ENCODE measurements at places on chromosomes 6 and 20.
A peak's percentile ranks its signal among the peaks of the same experiment; 100 is the strongest.

GRCh38 chr20:60035486-60035885 lies 77.3 kb downstream of the CDH26 start:
- DNase-seq = no peak

- DNase-seq = no peak
Measured at GRCh38 chr6:40807484-40807883, 220.3 kb upstream of the LRFN2 start.

GRCh38 chr6:34100788-34101187 lies 45.1 kb downstream of the GRM4 start:
- DNase-seq = no peak

GRCh38 chr6:56065408-56065807 lies 182.0 kb downstream of the COL21A1 start:
- DNase-seq = no peak

DNA sequence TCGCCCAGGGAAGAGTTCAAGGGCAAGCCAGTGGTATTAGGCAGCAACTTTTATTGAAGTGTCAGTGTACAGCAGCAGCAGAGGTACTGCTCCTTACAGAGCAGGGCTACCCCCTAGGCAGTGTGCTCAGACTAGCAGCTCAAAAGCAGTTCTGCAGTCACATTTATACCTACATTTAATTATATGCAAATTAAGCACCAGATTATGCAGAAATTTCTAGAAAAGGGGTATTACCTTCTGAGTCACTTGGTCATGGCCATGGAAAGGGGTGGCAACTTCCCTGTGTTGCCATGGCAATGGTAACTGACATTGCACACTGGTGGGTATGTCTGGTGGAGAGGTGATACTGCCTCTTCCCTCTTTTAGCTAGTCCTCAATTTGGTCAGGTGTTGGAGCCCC lies 2.1 kb upstream of the ZKSCAN4 start:
- DNase-seq = peak; percentile 4

GRCh38 chr20:2052741-2053140 lies 48.9 kb upstream of the STK35 start:
- DNase-seq = no peak

GRCh38 chr6:75830959-75831885 lies 82.2 kb downstream of the MYO6 start:
- peak; percentile 21 for DNase-seq

DNA sequence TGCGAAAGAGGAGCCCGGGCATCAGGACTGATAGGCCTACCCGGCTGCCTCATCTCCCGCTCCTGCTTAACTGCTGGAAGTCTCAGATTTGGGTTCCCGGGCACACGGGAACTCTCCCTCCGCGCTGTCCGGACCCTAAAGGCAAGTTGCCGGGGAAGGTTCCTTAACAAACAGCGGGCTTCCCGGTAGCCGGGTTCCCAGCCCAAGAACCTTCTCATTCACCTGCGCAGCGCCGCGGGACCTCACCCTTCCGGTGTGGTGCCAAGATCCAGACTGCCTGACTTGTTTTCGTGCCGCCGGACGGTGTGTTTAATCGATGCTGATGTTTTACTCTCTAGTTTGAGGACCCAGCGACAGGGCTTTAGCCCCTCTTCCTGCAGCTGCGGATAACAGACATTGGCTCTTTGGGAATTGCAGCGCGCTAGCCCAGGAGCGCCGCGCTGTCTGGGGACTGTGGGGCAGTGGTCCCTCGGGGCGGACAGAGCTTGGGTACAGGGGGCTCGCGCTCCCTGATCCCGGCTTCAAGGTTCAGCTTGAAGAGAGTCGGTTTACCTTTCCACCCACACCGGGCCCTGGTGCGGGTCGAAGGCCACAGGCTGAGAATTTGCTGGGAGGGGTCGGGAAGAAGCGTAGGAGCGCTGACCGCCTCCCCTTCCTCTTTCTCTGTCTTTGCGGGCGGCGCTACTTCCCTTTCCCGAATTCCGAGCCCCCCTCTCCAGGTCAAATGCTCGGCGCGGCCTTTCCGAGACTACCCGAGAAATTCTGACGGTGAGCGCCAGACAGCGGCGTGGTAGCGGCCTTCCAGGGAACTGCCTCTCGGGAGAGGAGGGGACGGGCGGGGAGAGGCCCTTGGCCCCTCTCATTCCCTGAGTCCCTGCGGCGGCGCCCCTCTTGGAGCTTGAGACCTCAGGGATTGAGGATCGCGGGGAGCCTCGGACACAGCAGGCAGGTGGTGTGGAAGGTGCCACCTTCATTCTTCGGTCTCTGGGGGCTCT lies 17.2 kb downstream of the ABT1 start:
- peak; percentile 41 for DNase-seq

DNA sequence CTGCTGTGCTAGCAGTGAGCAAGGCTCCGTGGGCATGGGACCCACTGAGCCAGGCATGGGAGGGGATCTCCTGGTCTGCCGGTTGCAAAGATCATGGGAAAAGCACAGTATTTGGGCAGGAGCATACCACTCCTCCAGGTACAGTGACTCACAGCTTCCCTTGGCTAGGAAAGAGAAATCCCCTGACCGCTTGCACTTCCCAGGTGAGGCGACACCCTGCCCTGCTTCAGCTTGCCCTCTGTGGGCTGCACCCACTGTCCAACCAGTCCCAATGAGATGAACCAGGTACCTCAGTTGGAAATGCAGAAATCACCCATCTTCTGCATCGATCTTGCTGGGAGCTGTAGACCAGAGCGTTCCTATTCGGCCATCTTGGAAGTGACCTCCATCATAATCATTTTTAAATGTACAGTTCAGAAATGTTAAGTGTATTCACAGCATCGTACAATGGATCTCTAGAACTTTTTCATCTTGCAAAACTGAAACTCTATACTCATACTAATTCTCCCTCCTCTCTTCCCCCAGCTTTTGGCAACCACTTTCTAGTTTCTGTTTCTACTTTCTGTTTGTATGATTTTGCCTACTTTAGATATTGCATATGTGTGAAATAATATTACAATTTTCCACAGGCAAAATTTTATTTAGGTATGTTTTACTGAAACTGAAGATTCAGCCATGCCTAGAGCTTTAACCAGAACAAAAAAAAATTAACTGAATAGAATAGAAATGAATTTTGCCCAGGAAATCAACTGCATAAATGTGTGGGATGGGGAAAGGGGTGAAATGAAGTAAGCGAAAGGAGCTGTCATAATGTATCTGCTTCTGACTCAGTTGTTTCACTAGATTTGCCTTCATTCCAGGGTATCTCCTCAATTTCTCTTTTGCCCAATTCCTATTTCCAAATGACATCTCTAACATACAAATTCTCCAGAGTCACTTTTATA lies 100.0 kb downstream of the RWDD2A start:
- DNase-seq = no peak

GRCh38 chr6:36857325-36857724 lies 17.3 kb downstream of the PPIL1 start:
- no peak for DNase-seq

DNA sequence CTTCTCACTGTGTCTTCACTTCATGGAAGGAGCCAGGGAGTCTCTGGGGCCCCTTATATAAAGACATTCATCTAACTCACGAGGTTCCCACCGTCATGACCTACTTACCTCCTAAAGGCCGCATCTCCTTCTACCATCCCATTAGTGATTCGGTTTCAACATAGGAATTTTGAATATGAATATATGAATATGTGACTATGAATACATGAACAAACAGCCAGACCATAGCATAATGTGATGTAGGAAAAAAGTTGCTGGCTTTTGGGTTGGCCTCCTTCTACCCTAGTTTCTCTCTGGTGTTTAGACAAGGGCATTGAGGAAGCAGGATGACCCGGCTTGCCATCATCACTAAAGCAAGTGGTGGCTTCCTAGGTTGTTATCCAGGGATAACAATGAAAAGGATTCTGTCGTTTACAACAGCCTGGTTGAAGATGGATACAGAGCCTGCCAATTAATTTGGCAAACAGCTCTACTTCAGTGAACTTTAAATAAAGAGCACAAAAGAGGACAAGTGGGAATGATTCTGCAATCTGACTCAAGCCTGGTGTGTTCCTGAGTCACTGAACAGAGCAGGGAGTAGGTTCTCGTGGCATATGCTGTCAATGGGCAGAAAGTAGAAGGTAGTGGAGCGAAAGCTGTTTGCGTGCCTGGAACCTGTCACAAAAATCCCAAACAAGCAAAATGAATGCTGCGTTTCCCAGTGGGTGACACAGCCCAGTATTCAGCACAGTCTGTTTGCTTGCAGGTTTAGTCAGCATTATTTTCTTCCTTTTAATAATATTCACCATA lies 44.0 kb upstream of the DOK5 start:
- DNase-seq = no peak

- no peak for DNase-seq
Measured at GRCh38 chr6:79812195-79812594, 135.2 kb downstream of the ELOVL4 start.

DNA sequence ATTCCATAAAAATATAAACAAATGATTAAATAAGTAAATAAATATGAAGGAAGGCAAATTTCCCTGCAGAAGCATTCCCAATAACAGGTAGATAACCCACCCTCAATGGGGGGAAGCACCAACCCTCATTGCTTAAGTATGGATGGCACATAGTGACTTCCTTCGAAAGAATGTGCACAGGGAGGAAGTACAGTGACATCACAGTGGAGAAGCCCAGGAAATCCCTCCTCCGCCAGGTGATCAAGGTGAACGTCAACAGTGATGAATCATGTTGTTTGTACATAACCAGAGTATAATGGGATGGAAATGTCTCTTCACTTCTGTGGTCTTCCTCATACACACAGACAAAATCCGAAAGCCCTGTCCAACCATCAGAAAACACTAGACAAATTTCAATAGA lies 267.9 kb downstream of the THBS2 start:
- DNase-seq = no peak

DNA sequence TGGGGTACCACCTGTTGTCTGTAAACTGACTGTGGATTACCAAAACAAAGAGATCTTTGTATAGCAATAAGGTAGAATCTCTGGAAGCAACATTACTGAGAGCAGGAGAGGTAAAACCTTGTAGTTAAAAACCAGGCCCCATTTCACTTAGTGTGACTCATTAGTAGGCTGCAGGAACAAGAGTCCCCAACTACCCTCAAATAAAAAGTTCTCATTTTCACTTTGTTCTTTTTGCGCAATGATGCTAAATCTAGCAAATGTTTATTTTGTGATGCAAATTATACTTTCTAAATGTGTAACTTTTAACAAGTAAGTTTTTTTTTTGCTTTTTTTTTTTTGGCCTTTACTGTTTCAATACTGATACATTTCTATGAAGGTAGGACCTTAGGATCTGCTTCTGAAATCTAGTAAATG lies 67.1 kb downstream of the ESF1 start:
- DNase-seq = no peak

GRCh38 chr6:82372656-82373055 lies 9.0 kb downstream of the TPBG start:
- no peak for DNase-seq

- DNase-seq = no peak
Measured at GRCh38 chr20:49825521-49826033, 12.9 kb downstream of the SLC9A8 start.

DNA sequence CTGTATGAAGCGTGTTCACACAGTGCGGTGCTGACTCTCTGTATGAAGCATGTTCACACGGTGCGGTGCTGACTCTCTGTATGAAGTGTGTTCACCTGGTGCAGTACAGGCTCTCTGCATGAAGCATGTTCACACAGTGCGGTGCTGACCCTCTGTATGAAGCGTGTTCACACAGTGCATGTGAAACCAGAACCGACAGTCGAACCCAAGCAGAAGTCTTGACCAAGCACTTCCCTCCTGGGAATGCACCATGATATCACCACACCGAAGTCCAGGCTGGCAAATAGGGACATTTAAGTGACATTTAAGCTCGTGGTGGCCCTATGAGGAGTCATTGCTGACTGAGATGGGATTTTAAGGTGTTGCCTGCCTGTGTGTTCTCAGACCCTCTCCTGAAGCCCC lies 11.3 kb upstream of the SERPINB1 start:
- DNase-seq = no peak

GRCh38 chr6:14275493-14275851 lies 157.9 kb downstream of the CD83 start:
- DNase-seq = no peak

DNA sequence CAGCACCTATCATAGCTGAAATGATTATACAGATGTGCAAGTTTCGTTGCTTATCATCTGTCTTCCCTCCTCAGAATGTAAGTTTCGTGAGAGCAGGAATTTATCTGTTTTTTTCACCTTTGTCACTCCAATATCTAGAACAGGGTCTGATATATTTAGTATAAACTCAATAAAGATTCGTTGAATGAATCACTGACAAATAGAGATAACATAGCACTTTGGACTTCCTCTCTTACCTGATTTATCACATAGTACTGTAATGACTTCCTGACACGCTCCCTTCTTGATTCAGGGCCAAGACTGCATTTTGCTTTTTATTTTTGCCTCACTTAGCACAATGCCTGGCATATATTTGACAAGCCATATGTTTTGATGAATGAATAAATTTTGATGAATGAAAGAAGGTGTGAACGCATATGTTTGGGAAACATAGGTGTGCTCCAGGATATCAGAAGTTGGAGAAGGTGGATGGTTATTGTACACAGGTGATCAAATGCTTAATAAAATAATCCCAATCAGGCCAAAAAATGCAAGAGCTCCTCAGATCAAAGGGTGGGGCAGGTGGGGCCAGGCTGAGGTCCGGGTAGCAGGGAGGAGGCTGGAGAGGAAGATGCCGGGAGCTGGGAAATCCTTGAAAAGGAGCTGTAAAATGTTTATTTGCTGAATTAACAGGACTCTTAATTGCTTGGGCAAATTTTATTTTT lies 33.0 kb downstream of the PIM1 start:
- DNase-seq = no peak

- DNase-seq = no peak
Measured at GRCh38 chr6:90631046-90631445, 44.2 kb upstream of the MAP3K7 start.

DNA sequence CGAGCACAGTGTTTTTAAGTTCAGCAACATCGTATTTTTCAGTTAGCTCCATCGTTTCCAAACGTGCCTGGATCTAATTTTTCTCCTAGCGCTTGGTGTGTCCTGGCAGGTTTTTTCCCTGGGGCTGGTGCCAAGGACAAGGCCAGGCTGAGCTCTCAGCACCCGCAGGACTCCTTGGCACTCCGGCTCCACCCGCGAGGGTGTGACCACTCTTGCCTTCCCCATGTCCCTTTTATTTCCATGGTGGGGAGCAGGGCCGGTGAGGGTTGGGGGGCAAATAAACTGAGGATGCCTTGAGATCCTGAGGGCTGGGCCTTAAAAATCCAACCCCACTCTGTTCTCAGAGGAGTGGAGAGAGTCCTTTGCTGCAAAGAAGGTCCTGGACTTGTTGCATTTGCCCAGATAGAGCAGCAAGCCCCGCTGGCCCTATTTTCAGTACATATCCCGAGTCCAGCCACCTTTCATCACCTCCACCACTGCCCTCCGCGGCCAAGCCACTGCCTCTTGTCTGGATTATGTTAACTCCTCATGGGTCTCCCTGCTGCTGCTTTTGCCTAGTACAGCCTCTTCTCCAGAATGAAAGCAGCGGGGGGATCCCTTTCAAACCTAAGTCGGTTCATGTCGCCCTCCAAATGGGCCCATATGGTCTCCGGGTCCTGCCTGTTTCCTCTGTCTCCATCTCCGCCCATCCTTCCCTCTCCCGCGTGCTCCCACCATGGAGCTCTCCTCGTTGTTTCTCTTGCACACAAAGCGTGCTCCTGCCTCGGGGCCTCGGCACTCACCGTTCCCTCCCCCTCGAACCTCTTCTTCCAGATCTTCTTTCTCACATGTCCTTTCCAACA lies 4.5 kb upstream of the RAB44 start:
- no peak for DNase-seq

GRCh38 chr20:13856354-13856753 lies 71.5 kb downstream of the NDUFAF5 start:
- DNase-seq = no peak

- no peak for DNase-seq
Measured at GRCh38 chr20:3340443-3340842, 67.0 kb downstream of the DNAAF9 start.

Measured in stimulated activated CD4-positive, alpha-beta T cell treated with anti-CD3 and anti-CD28 coated beads, Interleukin-15, amount 100 ng/mL, for 24 hours (primary cell).